ENCODE measurements at places on chromosomes 11 and 22.

DNA sequence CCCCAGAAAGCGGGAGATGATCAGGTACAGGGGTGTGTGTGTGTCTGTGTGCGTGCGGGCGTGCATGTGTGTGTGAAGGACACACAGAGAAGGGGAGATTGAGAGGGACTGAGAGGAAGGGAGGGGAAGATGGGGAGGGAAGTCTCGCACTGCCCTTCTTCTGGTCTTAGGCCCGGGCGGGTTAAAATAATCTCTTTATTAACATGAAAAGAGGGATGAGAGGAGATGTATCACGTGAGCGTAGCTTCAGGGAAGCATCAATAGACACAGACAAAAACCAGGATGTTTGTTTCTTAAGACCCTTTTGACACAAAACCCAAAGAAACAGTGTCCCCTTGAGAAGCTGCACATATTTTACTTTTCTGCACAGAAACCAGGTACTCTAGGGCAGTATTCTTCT is 347.3 kb downstream of the BRD1 start:
- no peak for DNase-seq

DNA sequence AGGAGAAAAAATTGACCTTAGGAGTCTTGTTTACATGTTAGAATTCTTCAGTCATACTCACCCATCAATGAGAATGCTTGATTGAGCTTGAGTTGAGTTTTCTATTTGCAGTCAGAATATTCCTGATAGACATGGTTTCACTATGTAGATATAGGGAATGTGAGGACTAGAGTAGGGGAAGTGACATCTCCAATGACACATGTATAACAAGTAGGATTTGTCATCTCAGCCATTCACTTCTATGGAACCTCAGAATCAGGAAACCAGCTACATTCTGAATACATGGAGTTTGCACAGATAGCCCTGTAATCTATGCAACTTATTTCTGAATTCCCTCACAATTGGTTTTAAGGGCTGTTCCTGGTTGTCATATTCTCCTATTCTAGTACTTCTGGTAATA is 20.1 kb upstream of the OR9Q1 start:
- DNase-seq = no peak

- no peak for DNase-seq
Observed at GRCh38 chr11:71115770-71116692, 136.3 kb downstream of the SHANK2 start.

- peak; percentile 79 for DNase-seq
Observed at GRCh38 chr11:63670433-63671321, 499 bp downstream of the ATL3 start.

DNA sequence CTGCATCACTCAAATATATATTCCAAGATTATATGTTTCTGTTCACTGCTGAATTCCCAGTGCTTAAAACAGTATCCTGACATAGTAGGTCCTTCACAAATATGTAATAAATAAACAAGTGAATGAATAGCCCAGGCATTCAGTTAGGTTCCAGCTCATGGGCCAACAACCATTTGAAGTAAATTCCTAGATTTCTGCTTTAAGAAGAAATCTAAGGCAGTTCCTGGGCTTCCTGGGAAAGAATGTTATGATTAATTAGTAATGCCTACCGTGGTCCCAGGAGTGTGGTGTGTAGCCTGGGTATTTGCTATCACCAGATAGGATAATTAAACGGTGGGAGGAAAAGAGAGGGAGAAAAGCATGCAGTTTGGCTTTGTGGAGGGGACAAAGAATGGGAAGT is 576.8 kb downstream of the SOX6 start:
- peak; percentile 11 for DNase-seq

DNA sequence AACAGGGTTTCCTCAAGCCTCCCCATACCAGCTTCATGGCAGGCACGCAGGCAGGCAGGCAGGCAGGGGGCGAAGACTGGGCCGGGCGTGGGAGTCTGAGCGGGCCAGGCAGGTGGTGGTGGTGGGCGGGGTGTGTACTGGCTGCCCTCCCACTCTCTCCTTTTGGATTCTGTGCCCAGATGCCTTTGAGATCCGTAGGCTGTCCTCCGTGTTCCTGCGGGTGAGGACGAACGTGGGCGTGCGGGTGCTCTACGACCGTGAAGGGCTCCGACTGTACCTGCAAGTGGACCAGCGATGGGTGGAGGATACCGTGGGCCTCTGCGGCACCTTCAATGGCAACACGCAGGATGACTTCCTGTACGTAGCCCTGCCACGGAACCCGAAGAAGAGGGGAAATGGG is 23.0 kb downstream of the OTOG start:
- no peak for DNase-seq

DNA sequence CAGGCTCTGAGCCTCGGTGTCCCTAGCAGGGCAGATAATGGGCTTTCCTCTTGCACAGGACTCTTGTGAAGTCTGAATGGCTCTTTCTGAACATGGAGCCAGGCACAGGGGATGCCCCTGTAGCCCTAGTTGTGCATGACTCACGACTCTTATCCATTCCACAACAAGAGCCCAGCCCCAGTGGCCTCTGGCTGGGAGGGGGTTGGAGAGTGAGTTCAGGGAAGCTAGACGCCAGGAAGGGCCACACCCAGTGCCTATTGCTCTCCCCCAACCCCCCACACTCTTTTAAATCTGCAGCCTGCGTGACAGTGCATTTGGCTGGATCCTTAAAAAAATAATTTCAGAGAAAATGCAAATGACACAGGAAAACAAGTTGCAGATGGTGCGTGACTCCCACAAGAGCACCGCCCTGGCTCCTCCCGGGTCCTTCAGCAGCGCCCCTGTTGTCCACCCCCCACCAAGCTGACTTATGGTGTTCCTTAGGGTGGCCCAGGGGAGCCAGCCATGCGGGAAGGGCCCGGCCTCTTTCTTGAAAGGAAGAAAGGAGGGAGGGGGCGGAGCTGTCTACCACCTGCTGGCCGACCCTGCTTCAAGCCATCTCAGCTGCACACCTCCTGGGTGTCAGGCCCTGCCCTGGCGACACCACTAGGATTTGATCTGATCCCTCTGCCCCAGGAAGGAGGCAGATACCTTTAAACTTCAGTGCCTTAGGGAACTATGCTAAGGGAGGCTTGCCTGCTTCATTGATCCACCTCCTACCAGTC is 74.7 kb downstream of the MN1 start:
- DNase-seq = peak; percentile 54

- no peak for DNase-seq
Observed at GRCh38 chr11:19674836-19675235, 37.8 kb upstream of the NAV2 start.

- no peak for DNase-seq
Observed at GRCh38 chr22:33971561-33971961, 51.3 kb upstream of the LARGE1 start.

DNA sequence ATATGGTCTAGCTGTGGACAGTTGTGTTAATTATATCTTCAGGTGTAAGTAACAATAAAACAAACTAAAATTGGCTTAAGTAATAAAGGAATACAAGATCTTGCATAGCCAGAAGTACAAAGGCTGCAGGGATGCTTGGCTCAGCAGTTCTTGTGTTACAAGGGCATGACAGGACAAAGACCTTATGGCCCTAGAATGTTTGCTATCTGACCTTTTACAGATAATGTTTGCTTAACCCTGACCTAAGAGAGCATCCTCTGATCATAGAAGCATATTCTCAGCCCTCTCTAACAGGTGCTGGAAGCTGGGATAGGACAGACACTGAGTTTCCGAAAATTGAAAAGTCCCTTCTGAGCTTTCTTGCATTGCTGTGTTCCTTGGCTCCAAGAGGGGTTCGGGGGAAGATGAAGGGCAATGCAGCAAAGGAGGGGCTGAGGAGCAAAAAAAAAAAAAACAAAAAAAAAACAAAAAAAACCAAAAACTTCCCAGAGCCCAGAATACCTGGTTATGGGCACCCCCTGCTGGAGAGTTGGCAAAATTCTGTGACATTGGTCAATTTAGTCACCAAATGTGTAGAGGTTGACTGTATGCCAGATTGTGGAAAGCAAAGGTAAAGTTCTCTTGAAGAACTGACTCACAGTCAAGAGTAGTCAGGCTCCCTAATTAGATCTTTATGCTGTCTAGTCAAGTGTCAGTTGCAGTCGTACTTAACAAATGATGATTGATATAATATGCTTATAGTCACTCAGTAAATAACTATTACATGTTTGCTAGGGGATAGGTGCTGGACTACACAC is 10.4 kb upstream of the HIKESHI start:
- peak; percentile 30 for DNase-seq

GRCh38 chr11:75246671-75247350 is 6.2 kb downstream of the TPBGL start:
- DNase-seq = no peak

GRCh38 chr11:43285826-43286225 is 26.0 kb upstream of the API5 start:
- no peak for DNase-seq

DNA sequence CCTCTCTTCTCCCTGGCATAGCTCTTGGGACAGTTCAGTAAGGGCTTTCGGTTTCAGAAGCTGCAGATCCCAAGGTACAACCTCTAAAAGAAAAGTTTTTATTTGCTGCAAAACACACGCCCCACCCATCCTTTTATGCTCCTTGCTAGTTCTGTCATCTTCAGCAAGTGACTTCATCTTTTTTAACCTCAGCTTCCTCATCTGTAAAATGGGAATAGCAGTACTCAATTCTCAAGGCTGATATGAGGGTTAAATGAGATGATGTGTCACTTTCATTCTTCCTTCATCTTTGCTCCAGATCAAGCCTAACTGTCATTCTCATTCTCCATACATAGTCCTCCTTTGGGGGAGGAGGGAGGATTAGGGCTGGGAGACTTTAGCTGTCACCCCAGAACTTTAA is 90.0 kb upstream of the ALX4 start:
- DNase-seq = no peak

- DNase-seq = peak; percentile 17
Observed at GRCh38 chr11:113615773-113616172, 90.3 kb downstream of the TMPRSS5 start.

DNA sequence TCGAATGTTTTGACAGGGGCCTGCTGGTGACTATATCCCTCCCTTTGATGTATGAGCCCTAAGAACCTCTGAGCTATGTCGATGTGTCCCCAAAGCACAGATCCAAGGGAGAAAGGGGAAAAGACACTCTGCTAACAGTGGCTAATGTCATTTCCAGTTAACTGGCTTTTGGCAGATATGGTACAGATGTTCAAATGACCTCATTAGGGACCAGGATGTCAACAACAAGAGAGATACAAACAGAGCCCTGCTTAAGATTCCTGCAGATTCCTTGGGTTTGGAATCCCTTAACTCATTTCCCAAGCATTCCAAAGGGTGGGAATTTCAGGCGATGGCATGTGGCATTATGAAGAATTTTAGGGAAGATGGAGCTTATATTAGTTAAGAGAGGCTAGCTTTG is 517.3 kb downstream of the SOX6 start:
- no peak for DNase-seq

DNA sequence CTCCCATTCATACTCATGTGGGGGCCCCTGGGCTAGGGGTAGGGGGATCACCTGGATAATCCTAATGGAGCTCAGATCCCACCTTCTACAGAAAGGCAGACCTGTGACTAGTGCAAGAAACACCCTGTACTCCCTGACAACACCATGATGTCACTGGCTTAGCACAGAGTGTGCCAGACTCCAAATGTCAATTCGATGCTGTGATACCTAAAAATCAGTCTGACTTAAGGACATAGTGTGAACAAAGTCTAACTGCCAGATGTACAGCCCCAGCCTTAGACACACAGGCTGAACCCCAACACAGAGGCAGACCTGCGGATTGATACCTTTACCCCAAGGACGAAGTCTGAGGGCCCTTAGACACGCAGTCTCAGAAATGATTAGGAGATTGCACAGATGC is 8.5 kb downstream of the ABCC8 start:
- no peak for DNase-seq

DNA sequence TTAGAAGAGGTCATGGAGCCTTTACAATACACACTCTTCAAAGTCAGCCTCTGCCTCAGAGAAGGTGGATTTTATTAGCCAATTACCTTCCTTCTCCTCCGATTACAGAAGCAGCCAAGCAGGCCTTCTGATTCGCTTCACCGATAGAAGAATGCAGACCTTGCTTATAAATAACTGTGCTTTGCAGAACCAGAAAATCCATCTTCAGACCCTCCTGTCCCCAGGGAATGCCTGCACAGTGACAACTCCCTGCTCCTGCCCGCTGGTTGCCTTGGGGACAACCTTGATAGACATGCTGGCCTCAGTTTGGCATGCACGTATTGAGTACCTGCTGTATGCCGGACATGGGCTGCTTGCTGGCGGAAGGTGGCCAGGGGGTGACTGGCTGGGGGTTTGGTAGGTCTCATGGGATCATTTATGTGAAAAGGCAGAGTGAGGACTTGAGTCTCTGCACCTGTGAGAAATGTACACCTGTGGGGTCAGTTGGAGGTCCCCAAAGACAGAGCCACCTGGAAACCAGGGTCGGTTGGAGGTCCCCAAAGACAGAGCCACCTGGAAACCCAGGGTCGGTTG is 1238.7 kb downstream of the BRD1 start:
- DNase-seq = no peak

GRCh38 chr22:34334893-34335292 is 414.6 kb upstream of the LARGE1 start:
- no peak for DNase-seq

- DNase-seq = no peak
Observed at GRCh38 chr11:8484251-8484650, 109.8 kb downstream of the STK33 start.

- DNase-seq = no peak
Observed at GRCh38 chr11:3036419-3036818, 20.8 kb downstream of the CARS1 start.

DNA sequence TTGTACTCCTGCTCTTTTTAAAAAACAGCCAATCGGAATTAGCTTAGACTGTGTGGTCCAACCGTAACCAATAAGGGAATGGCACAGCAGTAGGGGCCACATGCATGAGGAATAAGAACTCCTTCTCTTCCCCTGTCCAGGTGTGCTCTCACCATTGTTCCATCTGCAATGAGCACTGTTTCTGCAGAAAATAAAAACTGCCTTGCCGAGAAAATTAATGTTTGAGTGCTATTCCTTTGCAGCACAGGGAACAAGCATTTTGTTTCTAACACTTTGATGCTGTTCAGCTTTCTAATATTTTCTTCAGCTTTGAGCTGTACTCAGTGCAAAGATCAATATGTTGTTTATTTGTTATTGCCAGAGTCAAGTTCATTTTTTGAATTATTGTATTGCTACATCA is 57.9 kb downstream of the PIWIL3 start:
- DNase-seq = no peak

GRCh38 chr11:125724125-125724524 is 22.0 kb upstream of the PATE1 start:
- DNase-seq = peak; percentile 11

GRCh38 chr11:27571154-27571810 is 64.7 kb upstream of the LIN7C start:
- peak; percentile 77 for DNase-seq

- no peak for DNase-seq
Observed at GRCh38 chr11:99759787-99760186, 739.0 kb downstream of the CNTN5 start.

GRCh38 chr22:35230417-35230816 is 26.9 kb upstream of the HMGXB4 start:
- DNase-seq = no peak
